ENCODE measurements at places on chromosomes 11 and 22. TPM values are rescaled to one million over a fixed set of nuclear protein-coding genes. Genes with fewer than 3 reads are reported as not detected.

DNA sequence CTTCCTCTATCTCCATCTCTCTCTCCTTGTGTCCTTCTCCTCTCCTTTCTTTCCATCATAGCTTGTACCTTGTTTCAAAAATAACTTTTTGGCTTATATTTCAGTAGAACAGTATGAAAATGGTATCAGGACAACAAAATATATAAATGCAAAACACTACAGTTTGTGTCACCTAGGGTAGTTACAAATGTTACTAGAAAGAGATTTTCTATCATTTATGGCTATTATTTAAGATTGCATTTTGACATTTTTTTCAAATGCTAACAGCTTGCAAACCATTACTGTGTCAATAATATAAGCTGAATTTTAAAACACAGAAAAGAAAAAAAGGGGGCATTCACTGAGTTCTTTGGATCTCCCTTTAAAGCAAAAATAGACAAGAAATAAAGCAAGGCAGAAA, 392.3 kb upstream of the LRRC4C start:
- no peak for DNase-seq
- no peak overlapping the region for H3K4me3 ChIP-seq
- H3K27ac ChIP-seq: no peak overlapping the region
- H3K27me3 ChIP-seq: no peaks in the 10 kb centered on the region
- H3K4me1 ChIP-seq: no peaks in the 10 kb centered on the region
- no peaks in the 10 kb centered on the region for H3K36me3 ChIP-seq

Gene CDHR5
- total RNA-seq: not detected

DNA sequence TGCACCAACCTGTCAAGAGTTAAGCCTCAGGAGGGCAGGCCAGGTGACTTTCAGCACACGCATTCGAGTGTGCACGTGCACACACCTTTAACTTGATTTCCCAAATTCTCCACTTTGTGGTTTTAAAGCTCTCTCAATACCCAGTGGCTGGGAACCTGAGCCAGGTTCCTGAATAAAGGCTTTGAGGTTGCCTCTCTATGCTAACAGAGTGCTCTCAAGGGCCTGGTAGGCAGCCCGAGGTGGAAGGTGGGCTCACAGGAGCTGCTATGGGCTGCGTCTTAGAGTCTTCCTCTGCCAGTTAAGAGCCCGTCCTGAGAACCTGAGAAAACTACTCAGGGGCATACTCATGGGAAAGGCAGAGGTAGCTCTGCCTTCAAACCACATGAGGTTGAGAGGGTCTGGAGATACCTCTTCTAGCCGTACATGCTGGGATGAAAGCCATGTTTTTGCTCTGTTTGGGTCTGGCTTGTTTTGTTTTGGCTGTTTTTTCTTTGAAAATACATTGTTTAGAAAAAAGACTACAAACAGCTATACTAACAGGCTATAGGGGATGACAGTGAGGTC, 11.6 kb upstream of the SERPIND1 start:
- no peak overlapping the region for H3K4me3 ChIP-seq
- H3K36me3 ChIP-seq: peaks cover 47% of the 10 kb centered on the region
- no peaks in the 10 kb centered on the region for H3K4me1 ChIP-seq
- DNase-seq: no peak

DNA sequence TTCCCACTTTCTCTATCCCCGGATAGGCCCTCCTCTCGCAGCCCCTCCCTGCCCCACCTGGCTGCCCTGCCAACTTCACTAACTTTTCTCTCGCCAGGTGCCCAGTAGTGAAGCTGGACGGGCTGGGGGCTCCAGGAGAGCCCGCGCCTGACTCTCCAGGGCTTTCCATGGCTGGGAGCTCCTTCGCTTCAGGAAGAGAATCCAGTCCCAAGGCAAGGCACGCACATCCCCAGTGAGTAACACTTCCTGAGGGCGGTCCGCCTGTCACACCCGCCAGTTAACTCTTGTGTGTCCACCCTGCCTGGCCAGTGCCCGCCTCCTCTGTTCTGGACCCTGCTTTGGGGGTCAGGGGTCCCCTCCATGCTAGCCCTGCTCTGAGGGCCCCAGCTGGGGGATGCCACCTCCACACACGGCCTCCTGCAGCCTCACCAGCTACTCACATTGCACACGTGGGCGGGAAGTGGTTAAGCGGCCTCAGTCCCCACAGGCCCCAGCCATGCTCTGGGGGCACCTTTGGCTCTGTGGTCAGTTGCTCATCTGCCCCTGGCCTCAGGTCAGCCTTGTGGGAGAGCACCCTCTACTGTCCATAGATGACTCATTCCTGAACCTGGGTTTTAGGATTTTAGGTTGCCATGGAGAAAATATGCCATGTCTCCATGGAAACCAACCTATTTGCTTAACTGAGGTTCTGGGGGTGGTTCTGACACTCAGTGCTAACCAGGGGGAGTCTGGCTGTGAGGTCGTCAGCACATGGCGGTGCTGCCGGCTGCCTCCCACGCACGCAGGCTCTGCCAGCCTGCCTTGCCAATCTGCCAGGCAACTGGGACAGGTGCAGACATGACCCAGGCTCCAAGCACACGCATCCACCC, at the start of gene RIN1:
RIN1 (minus strand) TSS at position 201 of the 869 bp plus-strand sequence; CDS start at position 169, 32 bp downstream.
- peak; percentile 86 for DNase-seq
- peak within 1 kb of the TSS; percentile 56 for H3K4me3 ChIP-seq
- H3K36me3 ChIP-seq: peaks cover 26% of the 10 kb centered on the region
- H3K4me1 ChIP-seq: peaks cover 13% of the 10 kb centered on the region
- H3K27ac ChIP-seq: peak within 1 kb of the TSS; percentile 50

Gene OR51B6
- total RNA-seq: not detected

GRCh38 chr11:118438314-118438931, 2.1 kb downstream of the KMT2A start:
- peak; percentile 81 for DNase-seq
- H3K27me3 ChIP-seq: peaks cover 6% of the 10 kb centered on the region
- H3K27ac ChIP-seq: peak overlapping the region; percentile 87
- peak overlapping the region; percentile 89 for H3K4me3 ChIP-seq

GRCh38 chr11:115760461-115761320, 256.5 kb upstream of the CADM1 start:
- peak overlapping the region; percentile 44 for H3K27ac ChIP-seq
- peak overlapping the region; percentile 71 for H3K4me3 ChIP-seq

DNA sequence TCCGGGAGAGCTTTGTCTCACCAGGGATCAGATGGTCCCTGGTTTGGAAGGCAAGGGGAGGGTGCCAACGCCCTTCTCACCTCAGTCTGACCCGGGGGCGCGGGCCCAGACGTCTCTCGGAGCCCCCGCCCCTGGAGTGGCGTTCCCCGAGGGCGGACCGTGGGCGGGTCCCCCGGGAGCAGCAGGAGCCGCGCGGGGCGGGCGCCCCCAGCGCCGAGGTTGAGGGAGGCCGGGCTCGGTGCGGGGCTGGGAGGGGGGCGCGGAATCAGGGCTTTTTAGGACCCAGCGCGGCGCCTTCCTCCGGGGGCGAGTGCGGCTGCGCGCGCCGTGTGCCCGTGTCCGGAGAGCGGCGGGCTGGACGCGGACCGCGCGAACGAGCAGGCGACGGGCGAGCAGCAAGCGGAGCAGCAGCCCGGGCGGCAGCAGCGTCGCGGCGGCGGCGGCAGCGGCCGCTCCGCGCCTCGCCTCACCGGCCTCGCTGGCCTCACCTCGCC, at the start of gene KCNC1:
KCNC1 (plus strand) TSS at position 364 of the 494 bp plus-strand sequence. CDS start 1,222 bp downstream, outside the sequence.
- peaks cover 70% of the 10 kb centered on the region for H3K27me3 ChIP-seq
- H3K36me3 ChIP-seq: no peaks in the 10 kb centered on the region
- H3K4me3 ChIP-seq: peak within 1 kb of the TSS; percentile 60

GRCh38 chr11:112942966-112943643, 18.1 kb upstream of the NCAM1 start:
- H3K27me3 ChIP-seq: no peaks in the 10 kb centered on the region
- no peak for DNase-seq
- no peaks in the 10 kb centered on the region for H3K4me1 ChIP-seq
- H3K4me3 ChIP-seq: no peak overlapping the region
